ENCODE measurements at places on chromosomes 1 and 21.

DNA sequence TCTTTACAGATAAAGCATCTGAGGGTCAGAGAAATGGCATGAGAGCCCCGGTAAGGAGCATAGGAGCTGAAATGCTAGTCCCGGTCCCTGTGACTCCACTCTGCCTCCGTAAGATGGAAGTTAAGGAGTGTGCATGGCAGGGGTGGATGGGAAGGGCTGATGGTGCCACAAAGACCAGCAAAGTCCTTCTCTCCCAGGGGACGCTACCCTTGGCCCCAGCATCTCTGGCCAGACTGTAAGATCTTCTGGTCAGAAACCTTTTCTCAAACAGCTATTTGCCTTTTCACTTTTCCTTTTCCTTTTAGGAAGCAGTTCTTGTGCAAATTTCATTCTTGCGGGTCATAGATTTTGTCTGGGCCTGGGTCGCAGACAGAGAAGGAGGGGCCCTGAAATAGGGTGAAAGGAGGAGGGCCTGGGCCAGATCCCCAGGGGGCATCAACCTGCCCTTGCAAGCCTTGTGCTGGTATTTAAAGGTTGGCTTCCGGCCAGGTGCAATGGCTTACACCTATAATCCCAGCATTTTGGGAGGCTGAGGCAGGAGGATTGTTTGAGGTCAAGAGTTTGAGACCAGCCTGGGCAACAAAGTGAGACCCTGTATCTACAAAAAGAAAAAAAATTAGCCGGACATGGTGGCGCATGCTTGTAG lies 14.4 kb upstream of the EPS8L3 start:
- no peak for DNase-seq

GRCh38 chr1:10459184-10459583 lies 9.4 kb downstream of the CORT start:
- DNase-seq: no peak

- DNase-seq: no peak
Measured at GRCh38 chr1:116131866-116132605, 20.8 kb downstream of the MAB21L3 start.

- no peak for DNase-seq
Measured at GRCh38 chr1:38006008-38006828, 904 bp upstream of the FHL3 start.

GRCh38 chr1:3756394-3756793 lies 4.1 kb downstream of the CCDC27 start:
- DNase-seq: no peak

GRCh38 chr1:161214369-161214768 lies 726 bp upstream of the FCER1G start:
- no peak for DNase-seq

DNA sequence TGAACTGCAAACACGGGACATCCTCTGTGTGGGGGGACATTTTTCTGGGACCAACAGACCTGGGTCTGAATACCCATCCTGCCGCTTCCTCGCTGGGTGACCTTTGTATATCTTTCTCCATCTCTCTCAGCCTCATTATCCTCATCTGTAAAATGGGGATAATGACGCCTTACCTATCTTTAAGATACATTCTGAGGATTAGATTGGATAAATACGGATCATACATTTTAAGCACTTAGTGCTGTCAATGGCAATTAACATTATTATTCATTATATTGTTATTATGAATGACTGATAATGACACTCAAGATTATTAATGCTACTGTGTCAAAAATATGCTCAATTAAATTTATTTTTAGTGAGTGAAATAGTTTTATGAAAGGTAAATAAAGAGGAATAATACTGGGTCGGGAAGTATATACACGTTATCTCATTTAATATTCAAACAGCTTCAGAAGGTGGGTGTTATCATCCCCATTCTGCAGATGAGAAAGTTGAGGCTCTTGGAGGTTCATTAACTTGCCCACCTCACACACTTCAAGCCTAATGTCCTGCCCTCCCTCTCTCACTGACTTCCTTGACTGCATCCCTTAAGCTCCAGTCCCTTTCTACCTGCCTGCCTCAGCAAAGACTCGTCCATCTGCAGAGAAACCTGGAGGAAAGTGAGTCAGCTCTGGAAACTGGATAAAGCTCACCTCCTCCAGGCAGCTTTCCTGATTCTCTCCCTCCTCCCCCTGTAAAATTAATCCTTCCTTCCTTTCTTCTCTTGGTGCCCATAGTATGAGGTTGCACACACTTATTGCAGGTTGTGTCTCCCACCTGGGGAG lies 120.7 kb upstream of the JUN start:
- DNase-seq: no peak

Data from progenitor cell of endocrine pancreas (in vitro differentiated cells).